ENCODE measurements at places on chromosomes 4 and X.

DNA sequence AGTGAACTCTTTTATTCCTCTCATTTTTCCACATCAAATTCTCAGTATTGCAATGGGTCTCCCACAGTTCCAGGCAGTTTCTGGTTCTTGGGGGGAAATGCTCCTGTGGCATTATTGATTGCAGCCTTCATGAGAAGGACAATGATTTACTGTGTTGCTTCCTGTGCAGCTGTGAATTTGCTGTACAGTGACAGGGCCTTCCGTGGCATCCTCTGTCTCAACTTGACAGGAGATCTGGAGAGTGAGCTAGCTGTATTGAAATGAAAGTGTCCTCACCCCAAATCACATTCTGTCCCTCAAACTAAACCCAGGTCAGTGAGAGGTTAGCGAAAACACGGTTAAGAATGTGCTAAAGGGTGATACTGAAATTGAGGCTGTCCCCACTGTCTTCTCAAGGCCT lies 77.1 kb upstream of the ATOH1 start:
- no peak for DNase-seq

- no peak for DNase-seq
Measured at GRCh38 chr4:39559626-39560025, 32.4 kb upstream of the UGDH start.

DNA sequence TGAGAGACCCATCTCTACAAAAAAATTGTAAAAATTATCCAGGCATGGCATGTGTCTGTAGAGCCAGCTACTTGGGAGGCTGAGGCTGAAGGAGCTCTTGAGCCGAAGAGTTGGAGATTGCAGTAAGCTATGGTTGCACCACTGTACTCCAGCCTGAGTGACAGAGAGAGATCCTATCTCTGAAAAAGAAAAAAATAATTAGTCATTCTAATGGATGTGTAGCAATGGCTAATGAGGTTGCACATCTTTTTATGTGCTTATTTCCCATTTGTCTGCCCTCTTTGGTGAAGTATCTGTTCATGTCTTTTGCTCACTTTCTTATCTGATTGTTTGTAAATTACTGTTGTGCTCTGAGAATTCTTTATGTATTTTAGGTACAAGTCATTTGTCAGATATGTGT lies 19.0 kb upstream of the MAML3 start:
- no peak for DNase-seq

- no peak for DNase-seq
Measured at GRCh38 chrX:138777230-138777629, 65.7 kb upstream of the FGF13 start.

GRCh38 chr4:129998436-129999150 lies 902.6 kb downstream of the C4orf33 start:
- DNase-seq, result no peak

DNA sequence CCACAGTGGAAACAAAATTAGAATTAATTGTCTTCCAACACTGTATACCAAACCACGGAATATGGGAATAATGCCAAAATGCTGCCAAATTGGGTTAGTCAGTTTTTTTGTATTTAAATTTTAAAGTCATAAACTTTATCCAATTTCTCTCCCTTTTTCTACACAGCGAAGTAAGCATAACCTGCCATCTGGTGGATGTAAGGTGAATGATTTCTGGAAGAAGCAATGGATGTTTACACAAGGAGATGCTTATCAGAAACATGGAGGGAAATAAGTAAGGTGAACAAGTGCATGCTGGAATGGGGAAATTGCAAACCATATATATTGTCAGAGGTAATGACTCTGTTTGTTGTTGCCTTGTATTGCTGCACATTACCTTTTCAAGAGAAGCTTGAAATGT lies 691.9 kb downstream of the TECRL start:
- DNase-seq, result no peak

GRCh38 chr4:32140636-32141035 lies 1420.5 kb downstream of the PCDH7 start:
- DNase-seq, result no peak

- no peak for DNase-seq
Measured at GRCh38 chr4:38084877-38085711, 124.9 kb downstream of the PTTG2 start.

GRCh38 chr4:88022289-88022688 lies 14.9 kb downstream of the PKD2 start:
- DNase-seq, result no peak

DNA sequence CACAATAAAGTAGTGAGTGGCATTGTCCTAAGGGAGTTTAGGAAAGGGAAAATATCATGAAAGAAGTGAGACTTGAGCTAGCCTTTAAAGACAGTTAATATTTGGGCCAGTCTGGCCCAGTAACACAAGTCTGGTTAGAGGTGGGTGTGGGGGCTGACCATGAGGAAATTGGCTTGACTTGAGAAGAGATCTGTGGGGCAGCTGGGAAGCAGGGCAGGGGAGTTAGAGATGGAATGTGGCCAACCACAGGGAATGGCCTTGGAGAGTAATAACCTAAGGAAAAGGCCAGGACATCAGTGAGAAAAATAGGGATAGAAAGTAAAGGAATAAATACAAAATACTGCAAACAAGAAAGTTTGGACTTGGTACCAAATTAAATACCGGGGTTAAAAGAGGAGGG lies 71.3 kb downstream of the CLCN5 start:
- no peak for DNase-seq

GRCh38 chrX:53223955-53224859 lies 800 bp downstream of the KDM5C start:
- no peak for DNase-seq

GRCh38 chr4:110487873-110488272 lies 11.9 kb downstream of the ENPEP start:
- DNase-seq, result no peak

DNA sequence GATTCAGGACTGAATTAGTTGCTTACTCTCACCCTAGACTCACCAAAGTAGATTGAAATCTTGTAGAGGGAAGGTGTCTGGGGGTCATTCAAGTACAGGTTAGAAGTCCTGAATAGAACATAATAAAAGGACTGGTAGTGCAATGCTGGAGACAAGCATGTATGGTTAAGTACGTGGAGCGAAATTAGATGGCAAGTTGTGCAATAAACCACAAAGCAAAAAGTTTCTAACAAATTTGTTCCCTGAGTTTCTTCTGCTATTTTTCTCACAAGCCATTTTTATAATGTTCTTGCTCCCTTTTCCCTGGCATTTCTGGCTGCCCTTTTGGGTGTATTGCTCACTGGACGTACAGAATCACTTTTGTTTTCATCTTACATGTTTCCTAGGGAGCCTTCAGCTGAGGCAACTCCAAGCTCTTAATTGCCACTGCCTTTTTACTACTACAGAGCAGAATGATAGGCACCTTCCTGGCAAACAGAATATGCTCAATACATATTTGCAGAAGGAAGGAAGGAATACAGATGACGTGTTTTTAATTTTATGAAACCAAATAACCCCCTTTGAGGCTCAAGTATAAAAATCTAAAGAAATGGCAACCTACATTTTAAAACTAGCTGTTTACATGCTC lies 23.4 kb downstream of the LANCL3 start:
- DNase-seq, result no peak

DNA sequence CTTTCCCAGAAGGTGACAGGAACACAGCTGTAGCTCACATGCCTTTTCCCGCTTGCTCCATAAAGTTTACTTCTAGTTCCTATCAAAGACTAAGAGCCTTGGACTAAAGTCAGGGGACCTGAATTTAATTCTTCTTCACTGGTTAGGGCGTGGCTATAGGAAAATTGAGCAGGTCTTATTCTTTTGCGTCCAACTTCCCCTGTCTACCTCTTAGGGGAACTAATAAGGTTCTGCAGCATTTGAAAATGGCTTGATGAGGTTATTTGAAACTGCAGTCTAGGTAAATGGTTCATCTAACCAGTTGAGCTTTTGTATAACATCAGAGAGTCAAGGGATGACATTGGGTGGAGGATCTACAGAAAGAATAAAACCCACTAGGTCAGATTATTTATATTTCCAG lies 2.6 kb downstream of the ARHGAP10 start:
- DNase-seq, result no peak

- no peak for DNase-seq
Measured at GRCh38 chr4:140095694-140096482, 58.1 kb downstream of the MAML3 start.

DNA sequence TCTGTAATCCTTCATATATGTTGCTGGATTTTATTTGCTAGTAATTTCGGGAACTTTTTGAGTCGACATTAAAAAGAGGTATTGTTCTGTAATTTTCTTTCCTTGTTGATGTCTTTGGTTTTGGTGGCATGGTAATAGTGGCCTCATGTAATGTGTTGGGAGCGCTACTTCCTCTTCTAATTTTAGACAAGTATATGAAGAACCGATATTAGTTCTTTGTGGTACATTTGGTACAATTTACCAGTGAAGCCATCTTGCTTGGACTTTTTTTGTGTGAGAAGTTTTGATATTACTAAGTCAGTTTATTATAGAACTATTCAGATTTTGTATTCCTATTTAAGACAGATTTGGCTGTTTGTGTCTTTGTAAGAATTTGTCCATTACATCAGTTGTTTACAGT lies 669.2 kb upstream of the AADAT start:
- DNase-seq, result no peak

- DNase-seq, result no peak
Measured at GRCh38 chr4:141804836-141805235, 168.5 kb downstream of the IL15 start.

GRCh38 chr4:143099693-143100092 lies 85.0 kb upstream of the USP38 start:
- no peak for DNase-seq

DNA sequence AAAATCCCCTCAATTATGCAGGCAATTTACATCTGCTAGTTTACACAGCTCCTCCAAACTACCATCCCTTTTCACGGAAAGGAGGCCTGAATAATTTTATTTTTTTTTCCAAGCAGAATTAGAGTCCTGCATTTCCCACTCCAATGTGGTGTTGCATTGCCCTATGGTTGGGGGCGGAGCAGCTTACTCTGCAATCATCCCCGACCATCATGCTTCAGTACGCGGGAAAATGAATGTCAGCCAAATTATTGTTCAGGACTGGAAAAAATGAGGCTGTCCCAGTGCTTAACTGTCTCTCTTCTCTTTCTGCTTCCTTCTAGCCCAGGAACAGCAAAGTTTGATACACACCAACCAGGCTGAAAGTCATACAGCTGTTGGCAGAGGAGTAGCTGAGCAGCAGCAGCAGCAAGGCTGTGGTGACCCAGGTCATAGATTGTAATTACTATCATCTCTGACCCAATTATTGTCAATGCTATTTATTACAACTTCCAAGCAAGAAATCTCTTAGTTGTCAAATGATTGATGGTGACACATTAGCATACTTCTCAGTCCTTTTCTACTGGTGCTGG lies 28.3 kb downstream of the MMRN1 start:
- no peak for DNase-seq

DNA sequence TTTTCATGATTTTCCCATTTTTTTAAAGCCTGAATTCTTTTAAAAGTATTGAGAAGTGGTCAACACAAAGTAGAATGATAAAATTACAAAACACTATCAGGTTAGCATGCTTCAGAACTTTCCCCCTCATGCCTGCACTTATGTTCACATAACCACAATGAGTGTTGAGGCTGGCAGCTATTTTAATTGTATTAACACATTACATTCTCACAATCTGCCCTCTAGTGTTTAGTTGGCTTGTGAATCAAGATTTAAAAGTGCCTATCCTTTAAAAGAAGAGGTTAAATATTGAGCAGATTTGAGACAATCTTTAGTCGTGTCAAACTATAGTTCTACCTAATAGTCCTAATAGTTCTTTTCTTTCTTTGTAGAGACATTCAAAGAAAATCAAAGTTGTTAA lies 93.6 kb upstream of the NAP1L5 start:
- DNase-seq, result no peak

DNA sequence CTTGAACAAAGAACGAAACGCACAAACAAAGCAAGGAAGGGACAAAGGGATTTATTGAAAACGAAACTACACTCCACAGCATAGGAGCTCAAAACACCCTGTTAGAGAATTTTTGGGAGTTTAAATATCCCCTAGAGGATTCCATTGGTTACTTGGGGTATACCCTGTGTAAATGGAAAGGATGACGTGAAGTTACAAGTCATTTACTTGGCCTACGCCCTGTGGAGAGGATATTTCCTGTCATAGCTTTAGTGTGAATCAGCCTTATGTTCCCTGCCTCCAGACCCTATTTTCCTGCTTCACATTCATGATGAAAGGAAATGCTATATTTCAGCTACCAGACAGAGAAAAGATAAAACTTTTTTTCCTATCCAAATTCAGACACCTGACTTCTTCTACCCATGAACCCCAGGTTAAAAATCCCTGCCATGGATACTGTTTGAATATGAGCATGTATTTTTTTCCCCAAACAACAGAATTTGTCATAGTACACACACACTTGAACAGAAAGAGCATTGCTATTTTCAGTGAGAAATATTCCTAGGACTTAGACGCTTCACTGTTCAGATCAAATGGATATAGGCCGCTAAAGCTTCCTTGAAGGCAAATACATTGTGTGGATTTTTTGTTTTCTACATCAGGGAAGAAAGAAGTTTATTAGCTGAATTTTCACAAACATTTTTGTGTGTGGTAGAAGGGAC lies 20.4 kb downstream of the PIN4 start:
- no peak for DNase-seq

GRCh38 chrX:23317799-23318724 lies 16.6 kb upstream of the PTCHD1 start:
- DNase-seq, result no peak

DNA sequence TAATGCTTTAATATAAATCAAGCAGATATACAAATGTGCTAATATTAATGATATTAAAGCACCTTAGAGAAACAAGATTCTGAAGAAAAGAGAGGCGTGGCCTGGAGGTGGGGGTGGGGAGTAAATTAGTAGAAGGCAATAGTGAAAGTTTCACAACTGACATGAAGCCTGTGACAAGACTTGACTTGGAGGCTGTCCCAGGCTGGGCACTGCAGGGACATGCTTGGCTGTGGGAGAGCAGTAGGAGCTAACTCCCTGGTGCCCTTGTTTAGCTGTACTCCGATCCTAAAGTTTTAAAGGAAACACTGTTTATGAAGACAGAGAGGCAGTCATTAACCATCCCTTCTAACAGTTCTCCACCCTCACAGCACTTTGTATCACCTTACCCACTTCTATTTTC lies 239.0 kb upstream of the MAB21L2 start:
- no peak for DNase-seq

DNA sequence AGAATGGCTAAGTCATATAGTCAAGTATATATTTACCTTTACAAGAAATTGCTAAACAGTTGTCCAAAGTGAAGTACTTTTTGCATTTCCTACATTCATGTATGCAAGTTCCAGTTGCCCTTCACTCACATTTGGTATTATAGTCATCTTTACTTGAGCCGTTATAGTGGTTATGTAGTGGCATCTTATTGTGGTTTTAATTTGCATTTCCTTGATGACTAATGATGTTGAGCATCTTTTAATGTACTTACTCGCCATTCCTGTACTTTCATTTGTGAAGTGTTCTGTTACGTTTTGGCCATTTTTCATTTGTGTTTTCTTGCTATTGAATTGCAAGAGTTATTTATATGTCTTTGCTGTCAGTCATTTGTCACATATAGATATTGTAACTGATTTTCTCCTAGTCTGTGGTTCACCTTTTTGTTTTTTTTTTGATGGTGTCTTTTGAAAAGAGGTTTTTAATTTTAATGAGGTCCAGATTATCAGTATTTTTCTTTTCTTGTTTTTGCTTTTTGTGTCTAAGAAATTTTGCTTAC lies 27.6 kb downstream of the ARFIP1 start:
- DNase-seq, result no peak

GRCh38 chr4:73612032-73612431 lies 8.2 kb downstream of the RASSF6 start:
- no peak for DNase-seq
